Left hindlimb (tissue), 1 donor: ENCODE measurements at places on chromosomes 1 and 21.

GRCh38 chr1:208090388-208091301 is 153.5 kb downstream of the PLXNA2 start:
- no peak for DNase-seq

DNA sequence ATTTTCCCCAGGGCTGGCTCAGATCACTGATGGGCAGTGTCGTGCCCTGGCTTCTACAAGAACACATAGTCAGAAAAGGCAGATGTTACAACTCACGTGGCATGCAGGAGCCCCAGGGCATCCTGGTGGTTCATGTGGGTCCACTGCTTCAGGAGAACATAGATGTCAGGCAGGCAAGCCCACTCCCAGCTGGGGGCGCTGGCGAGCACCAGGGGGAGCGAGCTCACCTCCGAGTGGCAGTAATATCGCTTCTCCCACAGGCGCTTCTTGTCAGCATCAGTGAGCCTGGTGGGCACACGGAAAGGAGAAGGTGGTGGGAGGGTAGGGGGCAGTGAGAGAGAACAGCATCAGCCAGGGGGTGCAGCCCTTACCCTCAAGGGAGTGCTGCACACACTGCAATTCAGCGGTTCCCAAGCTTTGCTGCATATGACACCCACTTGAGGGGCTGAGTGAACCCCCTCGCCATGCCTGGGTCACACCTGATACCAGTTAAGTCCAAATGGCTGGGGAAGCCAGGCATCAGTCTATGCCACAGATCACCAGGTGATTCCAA is 34.3 kb upstream of the PPP1R15B start:
- no peak for DNase-seq

DNA sequence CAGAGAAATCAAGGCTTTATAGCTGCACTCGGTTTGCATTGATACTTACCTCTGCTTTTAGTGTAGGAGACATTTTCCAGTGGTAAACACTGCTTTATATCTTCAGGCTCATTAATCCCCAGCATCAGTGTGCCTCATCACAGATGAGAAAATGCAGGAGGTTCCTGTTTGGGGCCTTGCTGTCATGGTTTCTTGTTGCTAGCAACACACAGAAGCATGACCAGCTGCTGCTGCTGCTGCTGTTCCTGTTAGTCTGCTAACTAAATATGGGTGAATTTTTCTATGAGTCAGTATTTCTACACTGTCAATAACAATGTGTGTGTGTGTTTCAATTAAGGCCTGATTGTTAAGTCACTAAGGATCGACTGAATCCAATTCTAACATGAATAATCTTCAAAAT is 85.8 kb upstream of the RGS1 start:
- peak; percentile 74 for DNase-seq

GRCh38 chr1:5917591-5918274 is 74.5 kb downstream of the NPHP4 start:
- no peak for DNase-seq

DNA sequence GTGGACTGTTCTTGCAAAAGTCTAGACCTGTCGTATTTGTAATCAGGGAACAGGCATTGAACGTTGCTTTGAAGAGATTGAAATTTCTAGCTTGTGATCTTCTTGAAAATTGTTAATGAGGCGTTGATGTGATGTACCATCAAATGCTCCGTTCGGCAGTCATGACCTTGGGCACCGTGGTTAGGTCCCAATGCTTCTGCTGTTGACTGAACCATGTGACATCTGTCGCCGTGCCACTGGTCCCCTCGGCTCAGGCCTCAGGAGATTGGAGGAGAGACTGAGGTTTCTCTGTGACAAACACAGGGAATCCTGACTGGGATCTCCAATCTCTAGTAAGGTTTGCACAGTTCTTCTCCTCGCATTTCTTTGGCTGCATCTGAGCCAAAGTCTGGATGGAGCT is 18.1 kb upstream of the KCNAB2 start:
- DNase-seq, result no peak

DNA sequence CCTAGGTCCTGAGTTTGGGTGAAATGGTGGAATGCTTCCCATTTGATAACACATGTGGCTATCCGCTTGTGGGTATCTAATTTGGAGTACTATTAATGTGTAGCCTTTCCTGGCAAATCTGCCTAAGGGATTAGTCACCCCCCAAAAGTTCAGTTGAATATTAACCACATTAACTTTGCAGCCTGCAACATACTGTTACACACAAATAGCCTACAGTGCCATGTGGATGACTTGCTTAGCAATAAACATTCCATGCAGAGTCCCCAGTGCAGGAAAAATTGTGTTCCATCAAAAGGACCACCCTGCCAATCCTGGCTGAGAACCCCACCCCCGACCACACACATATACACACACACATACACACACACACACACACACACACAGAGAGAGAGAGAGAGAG is 303.3 kb upstream of the ESRRG start:
- no peak for DNase-seq
